ENCODE measurements at places on chromosomes 3 and 15.

GRCh38 chr15:75202251-75203016, 752 bp downstream of the C15orf39 start:
- peak; percentile 61 for DNase-seq

GRCh38 chr3:131605916-131606315, 103.1 kb upstream of the MRPL3 start:
- DNase-seq, result no peak

DNA sequence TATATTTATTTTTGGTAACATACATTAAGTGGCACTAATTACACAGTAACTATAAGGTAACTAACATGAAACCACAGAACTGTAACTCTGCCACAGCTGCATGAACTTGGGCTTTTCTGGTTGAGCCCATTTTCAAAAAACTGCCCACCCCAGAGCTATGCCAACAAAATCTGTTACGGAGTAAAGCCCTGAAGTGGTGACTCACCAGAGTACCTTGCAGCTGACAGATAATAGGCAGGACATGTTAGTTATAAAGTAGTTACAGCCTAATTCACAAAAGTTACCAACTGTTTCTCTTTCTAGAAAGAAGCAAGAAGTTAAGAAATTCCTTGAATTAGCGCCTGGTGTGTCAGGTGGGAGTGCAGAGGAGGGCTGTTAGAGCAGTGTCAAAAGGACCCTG, 1.5 kb upstream of the GPX1 start:
- DNase-seq, result no peak

- DNase-seq, result no peak
Measured at GRCh38 chr15:77037388-77038209, 33.3 kb downstream of the TSPAN3 start.

- DNase-seq, result no peak
Measured at GRCh38 chr15:77059786-77060361, 11.0 kb downstream of the TSPAN3 start.

GRCh38 chr3:5769825-5770224, 582.3 kb downstream of the EDEM1 start:
- no peak for DNase-seq

GRCh38 chr3:43343185-43343584, 56.8 kb downstream of the SNRK start:
- no peak for DNase-seq

DNA sequence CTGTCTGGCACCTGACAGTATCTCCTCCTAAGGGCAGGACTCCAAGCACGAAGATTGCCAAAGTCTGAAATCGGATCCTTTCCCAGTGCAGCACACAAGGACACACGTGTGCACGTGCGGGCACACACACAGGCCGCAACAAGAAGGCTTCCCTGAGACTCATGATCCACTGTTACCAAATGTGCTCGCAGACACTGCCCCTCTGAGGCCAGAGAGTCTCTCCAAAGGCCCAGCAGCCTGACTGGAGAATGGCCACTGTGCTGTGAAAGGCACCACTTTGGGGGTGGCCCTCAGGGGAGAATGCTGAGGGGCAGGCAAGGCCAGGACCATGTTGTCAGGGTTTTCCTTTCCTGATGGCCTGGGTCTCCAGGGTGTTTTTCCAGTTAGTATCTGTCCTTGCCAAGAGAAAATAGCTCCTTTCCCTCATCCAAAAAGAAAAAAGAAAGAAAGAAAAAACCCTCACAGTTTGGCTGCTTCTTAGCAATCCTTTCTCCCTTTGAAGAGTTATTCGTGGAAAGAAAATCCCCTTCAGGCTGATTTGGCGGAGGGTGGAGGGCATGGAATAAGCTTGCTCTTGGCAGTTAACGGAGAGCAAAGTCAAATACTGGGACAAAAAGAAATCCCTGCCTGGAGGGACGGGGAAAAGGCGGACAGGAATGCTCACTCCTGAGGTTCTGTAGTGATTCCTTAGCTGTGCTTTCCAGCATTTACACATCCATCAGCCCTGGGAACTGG, 112.2 kb upstream of the ETV5 start:
- no peak for DNase-seq

DNA sequence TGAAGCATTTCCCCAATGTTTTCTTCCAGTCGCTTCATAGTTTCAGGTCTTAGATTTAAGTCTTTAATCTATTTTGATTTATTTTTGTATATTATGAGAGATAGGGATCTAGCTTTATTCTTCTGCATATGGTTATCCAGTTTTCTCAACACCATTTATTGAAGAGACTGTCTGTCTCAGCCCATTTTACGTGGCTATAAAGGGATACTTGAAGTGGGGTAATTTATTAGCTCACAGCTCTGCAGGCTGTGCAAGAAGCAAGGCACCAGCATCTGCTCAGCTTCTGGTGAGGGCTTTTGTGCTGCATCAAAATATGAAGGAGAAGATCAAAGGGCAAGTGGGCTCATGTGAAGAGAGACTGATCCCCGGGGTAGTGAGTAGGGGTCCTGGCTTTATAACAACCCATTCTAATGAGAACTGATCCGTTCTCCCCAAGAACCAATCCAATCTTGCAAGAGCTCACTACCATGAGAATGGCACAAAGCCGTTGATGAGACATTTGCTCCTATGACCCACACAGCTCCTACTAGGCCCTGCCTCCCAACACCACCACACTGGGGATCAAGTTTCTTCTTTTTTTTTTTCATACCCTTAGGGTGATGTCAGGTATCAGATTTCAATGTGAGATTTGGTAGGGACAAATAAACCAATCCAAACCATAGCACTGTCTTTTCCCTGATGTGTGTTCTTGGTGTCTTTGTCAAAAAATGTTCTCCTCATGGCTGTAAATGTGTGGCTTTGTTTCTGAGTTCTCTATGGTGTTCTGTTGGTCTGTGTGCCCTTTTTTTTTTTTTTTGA, 63.2 kb downstream of the IQGAP1 start:
- DNase-seq, result no peak

GRCh38 chr3:24428481-24428880, 66.2 kb downstream of the THRB start:
- DNase-seq, result no peak

GRCh38 chr3:88996691-88997090, 110.7 kb upstream of the EPHA3 start:
- no peak for DNase-seq

DNA sequence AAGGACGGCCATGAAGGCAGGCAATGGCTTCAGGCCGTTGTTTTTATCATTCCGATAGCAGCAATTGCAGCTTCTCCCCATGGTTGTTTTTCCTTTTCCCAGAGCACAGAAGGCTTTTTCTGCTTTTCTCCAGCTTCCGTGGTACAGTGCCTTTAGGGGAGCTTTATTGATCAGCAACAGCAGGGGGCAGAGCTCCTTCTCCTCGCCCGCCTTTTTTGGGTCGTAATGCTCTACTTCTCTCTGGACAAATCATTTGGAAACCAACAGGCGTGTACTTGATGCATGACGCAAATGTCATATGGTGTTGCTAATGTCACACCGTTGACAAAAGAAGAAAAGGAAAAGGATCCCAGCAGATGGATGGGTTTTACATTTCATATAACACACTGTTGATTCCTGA, 79.7 kb upstream of the SNRK start:
- DNase-seq, result no peak

All from activated naive CD8-positive, alpha-beta T cell treated with anti-CD3 and anti-CD28 coated beads, Interleukin-2, amount 50 U/mL, for 16 hours (primary cell).